RPMI8226 (cell line): ENCODE measurements at places on chromosomes 5 and 9.

- no peak for DNase-seq
These were observed 42.7 kb downstream of the RIGI start for GRCh38 chr9:32483343-32483742.

- no peak for DNase-seq
These were observed 62.4 kb downstream of the SECISBP2 start for GRCh38 chr9:89380437-89381307.

- no peak for DNase-seq
These were observed 28.8 kb downstream of the PDE4D start for GRCh38 chr5:59864718-59865117.

GRCh38 chr5:157511651-157512644 is 51.9 kb downstream of the NIPAL4 start:
- DNase-seq: peak; percentile 84

- peak; percentile 85 for DNase-seq
These were observed at the start of gene TERT for GRCh38 chr5:1294835-1295649. Gene TERT (minus strand): TSS chr5:1295068. CDS start chr5:1294989, 79 bp downstream.
